ENCODE measurements at places on chromosomes 7 and 10. TPM values are rescaled to one million over a fixed set of nuclear protein-coding genes. Genes with fewer than 3 reads are reported as not detected.

DNA sequence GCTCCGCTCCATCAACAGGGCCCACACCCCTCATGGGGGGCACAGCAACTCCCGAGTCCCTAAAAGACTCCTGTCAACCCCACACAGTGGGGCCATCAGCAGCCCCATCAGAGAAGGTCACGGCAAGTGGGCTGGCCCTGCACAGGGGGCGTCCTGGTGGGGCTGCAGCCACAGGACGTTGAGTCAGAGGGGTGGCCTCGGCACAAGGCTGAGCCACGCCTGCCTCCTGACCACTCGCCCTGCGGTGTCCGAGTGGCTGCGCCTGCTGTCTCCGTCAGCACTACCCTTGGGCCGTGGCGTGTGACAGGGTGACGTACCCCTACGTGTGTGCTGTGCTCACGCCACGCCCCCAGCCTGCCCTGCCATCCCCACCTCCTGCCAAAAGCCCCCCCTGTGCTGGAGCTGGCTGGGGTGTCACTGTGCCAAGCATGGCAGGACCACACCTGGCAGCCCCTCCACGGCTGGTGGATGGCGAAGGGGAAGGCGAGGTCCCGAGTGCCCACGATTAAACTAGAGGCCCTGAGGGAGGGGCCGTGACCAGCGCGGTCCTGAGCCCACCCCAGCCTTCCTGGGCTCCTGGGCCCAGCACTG is 26.0 kb upstream of the NKX6-2 start:
- DNase-seq, result no peak

The UCN3 gene
- 2.4 TPM for polyA plus RNA-seq

DNA sequence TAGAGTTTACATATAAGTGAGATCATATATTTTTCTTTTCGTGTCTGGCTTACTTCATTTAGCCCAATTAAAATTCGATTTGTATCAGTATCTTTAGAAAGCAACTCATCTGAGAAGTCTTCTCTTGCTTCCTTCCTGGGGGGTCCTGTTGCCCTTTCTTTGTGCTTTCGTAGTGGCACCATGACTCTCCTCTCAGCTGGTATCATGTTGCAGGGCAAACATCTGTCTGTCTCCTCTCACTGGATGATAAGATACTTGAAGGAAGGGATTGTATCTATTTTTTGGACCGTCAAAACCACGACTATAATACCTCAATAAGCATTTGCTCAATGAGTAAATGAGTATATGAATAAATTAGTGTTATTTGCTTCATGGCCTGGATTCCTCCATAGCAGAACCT is 382.5 kb upstream of the SORCS1 start:
- no peak for DNase-seq

The TMEM236 gene
- 0.25 TPM for polyA plus RNA-seq

Data from right renal cortex interstitium (tissue), 3 donors.